ENCODE measurements at places on chromosomes 13 and 19. TPM values are rescaled to one million over a fixed set of nuclear protein-coding genes. Genes with fewer than 3 reads are reported as not detected.
A peak's percentile ranks its signal among the peaks of the same experiment; 100 is the strongest.

DNA sequence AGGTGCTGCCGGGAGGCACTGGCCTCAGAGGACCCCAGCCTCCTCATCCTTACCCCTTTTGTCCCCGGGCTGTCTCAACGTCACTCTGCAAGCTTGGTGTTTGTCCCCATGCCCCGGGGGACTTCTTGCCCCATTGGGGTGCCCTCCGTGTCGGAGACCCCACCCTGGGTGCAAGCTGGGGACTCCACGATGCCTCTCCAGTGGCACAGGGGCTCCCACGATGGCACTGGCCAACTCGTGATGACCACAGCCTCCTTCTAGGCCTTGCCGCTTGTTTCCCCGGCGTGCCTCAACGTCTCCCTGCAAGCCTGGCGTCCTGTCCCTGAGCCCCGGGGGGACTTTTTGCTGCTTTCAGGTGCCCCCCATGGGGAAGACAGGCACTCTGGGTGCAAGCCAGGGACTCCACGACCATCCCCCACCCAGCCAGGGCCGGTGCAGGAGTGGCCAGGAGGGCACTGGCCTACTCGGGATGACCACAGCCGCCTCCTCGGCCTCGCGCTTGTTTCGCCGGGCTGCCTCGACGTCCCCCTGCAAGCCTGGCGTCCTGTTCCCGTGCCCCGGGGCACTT, 237.0 kb downstream of the TUBA3C start:
- H3K36me3 ChIP-seq = no peaks in the 10 kb centered on the region
- no peak overlapping the region for H3K4me3 ChIP-seq
- no peaks in the 10 kb centered on the region for H3K4me1 ChIP-seq
- DNase-seq = no peak
- H3K27me3 ChIP-seq = no peaks in the 10 kb centered on the region

DNA sequence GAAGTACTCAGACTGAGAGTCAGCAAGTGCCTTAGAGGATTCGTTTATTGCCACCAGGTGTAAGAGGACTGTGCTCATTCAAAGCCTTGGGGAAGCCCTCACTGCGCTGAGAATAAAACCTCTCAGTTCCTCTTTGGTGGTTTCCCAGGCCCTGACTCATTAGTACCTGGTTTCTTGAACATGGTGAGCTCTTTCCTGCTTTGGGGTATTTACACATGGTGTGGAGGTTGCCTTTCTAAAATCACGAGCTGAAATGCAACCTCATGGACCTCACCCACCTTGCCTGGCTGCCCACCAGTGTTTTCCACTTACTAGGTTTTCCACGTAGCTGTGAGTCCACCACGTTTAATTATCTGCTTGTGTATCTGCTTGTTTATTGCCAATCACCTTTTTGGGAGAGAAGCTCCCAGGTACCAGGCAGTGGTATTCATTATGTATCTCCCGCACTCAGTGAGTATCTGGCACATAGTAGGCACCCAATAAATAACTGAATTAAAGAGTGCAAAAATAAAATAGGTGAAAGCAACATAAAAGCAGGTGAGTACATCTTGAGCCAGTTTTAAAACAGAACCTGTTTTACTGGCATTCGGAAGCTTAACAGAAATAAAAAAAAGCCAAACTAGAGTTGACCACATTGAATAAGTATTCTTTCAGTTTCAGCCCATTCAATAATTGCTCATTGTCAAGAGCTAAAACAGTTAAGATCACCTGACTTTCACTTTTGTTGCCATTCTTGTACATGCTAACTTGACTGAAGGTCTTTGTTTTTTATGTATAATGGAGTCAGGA, 533.0 kb downstream of the MYO16 start:
- DNase-seq = peak; percentile 62
- peak overlapping the region; percentile 14 for H3K27ac ChIP-seq
- H3K4me1 ChIP-seq = peaks cover 14% of the 10 kb centered on the region

DNA sequence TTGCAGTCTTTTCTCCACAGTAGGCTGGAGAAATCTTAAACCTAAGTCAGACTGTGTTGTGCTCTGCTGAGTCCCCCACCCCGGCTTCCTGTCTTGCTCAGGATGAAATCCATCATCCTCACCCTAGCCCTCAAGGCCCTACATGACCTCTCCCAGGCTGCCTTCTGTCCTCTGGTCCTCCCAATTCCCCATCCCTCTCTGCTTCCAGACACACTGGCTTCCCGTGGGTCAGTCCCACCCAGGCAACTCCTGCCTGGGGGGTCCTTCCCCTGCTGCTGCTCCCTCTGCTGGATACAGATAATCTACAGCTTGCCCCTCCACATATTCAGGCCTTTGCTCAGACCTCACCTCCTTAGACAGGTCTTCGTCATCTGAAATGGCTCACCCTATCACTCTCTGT, 18.4 kb upstream of the CBY2 start:
- H3K27me3 ChIP-seq = no peaks in the 10 kb centered on the region
- H3K36me3 ChIP-seq = no peaks in the 10 kb centered on the region
- no peak overlapping the region for H3K4me3 ChIP-seq
- no peak overlapping the region for H3K27ac ChIP-seq
- no peak for DNase-seq

DNA sequence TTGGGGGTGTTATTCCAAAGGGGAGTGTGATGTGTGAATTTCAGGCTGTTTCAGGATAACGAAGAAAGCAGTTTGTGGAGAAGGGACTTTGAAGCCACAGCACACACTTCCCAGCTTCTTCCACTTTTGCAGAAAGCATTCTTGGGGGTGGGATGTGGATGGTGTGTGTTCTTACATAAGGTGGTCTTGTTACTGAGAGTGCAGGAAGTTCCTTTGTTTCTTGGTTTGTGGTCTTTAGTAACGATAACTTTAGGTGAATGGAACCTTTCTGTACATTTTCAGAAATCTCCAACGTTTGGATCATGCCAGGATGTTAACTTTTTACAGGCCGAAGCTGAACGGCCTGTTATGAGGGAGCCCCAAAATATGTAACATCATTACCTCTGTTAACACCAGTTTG, 251.8 kb downstream of the KCNRG start:
- no peak overlapping the region for H3K4me3 ChIP-seq
- no peaks in the 10 kb centered on the region for H3K36me3 ChIP-seq
- no peak for DNase-seq
- peaks cover 49% of the 10 kb centered on the region for H3K27me3 ChIP-seq

- no peak for DNase-seq
- H3K27me3 ChIP-seq = peaks cover 44% of the 10 kb centered on the region
- H3K36me3 ChIP-seq = no peaks in the 10 kb centered on the region
- no peak overlapping the region for H3K4me3 ChIP-seq
Observed at GRCh38 chr13:111029957-111030609, 85.0 kb upstream of the ARHGEF7 start.

GRCh38 chr13:109650861-109651260, 135.5 kb downstream of the IRS2 start:
- H3K27me3 ChIP-seq = peaks cover 1% of the 10 kb centered on the region
- no peaks in the 10 kb centered on the region for H3K36me3 ChIP-seq
- H3K27ac ChIP-seq = no peak overlapping the region
- H3K4me3 ChIP-seq = no peak overlapping the region

DNA sequence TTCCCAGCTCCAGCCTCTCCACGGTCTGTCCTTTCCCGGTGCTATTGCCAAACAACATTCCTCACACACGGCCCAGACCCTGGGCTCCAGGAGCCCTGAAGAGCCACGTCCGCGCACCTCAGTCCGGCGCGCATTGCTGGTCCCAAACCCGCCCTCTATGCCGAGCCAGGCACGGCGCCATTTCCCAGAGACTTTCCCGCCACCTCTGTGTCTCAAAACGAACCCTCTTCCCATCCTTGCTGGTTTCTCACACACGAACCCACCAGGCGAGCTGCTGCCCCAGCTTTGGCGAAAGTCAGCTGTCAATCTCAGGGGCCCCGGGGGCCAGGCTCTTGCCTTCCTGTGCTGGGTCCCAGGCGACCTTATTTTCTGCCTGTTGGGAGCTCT, 28.0 kb upstream of the F7 start:
- H3K4me1 ChIP-seq = no peaks in the 10 kb centered on the region
- H3K4me3 ChIP-seq = no peak overlapping the region
- H3K36me3 ChIP-seq = peaks cover 2% of the 10 kb centered on the region
- no peak for DNase-seq
- H3K27me3 ChIP-seq = no peaks in the 10 kb centered on the region

DNA sequence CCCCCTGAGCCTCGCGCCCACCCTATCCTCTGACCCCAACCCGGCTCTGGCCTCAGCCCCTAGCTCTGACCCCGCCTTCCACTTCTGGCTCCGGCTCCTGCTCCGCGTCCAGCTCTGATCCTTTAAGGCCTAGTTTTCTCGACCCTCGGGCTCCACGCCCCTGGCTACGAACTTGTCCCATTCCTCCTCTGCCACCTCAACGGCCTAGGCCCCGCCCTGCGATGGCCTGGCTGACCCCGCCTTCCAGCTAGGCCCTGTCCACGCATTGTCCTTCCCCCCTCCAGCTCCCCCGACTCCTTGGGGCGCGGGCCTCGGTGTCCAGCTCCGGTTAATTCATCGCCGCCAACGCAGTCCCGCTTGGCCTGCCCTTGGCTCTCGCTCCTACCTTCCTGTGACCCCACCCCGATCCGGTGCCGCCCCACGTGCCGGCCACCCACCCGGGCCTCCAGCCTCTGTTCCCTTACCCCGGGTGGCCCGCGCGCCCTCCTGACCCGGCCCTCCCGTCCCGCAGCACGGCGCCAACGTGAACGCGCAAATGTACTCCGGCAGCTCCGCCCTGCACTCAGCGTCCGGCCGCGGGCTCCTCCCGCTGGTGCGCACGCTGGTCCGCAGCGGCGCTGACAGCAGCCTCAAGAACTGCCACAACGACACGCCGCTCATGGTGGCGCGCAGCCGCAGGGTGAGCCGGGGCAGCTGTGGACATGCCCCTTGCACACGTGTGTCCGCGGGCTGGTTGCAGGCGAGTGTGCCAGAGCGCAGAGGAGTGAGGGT, 9.4 kb downstream of the BCL3 start:
- peaks cover 52% of the 10 kb centered on the region for H3K4me1 ChIP-seq
- H3K4me3 ChIP-seq = no peak overlapping the region
- peak overlapping the region; percentile 68 for H3K27ac ChIP-seq
- H3K27me3 ChIP-seq = no peaks in the 10 kb centered on the region

DNA sequence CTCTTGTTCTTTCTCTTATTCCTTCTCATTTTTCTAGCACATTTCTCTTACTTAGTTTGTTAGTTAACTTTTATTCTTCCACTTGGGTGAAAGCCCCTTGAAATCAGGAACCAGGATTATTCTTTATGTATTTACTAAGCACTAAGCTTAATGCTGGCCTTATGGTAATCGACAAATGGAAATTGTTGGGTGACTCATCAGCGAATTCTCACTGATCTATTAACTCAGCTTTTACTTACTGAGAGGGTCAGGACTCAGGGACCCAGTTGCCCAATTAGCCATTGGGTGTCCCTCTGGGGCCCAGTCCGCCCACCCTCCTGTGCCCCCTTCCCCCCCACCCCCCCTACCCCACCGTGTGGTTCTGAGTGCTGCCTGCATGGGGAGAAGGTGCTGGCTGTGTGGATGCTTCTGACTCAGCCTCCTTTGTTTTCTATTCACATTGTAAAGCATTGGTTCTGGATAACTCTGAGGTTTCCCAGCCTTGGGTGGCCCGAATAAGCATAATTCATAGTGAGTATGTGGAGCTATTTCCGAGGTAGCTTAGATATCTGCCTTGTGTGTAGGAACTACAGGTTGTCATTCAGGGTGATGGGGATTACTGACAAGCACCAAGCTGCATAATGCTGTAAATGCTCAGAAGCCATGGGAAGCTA, 240.9 kb downstream of the FGF9 start:
- no peaks in the 10 kb centered on the region for H3K27me3 ChIP-seq
- H3K4me3 ChIP-seq = no peak overlapping the region
- no peak for DNase-seq
- no peaks in the 10 kb centered on the region for H3K4me1 ChIP-seq

DNA sequence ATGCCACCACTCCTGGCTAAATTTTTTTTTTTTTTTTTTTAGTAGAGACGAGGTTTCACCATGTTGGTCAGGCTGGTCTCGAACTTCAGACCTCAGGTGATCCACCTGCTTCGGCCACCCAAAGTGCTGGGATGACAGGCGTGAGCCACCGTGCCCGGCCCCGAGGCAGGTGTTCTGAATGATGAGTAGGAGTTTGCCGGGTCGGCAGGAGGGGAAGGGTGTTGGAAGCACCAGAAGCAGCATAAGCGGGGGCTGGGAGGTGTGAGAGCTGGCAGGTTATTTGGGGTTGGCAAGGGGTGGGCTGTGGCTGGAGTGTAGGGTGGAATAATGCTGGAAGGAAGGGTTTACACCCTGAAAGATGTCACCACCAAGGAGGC, 1.8 kb downstream of the SPPL2B start:
- no peak overlapping the region for H3K27ac ChIP-seq
- no peak for DNase-seq
- peaks cover 12% of the 10 kb centered on the region for H3K36me3 ChIP-seq
- H3K27me3 ChIP-seq = no peaks in the 10 kb centered on the region
- H3K4me3 ChIP-seq = peak overlapping the region; percentile 58

GRCh38 chr13:39259371-39260140, 221.3 kb downstream of the NHLRC3 start:
- peaks cover 15% of the 10 kb centered on the region for H3K4me1 ChIP-seq
- H3K36me3 ChIP-seq = no peaks in the 10 kb centered on the region
- DNase-seq = peak; percentile 24

- H3K36me3 ChIP-seq = no peaks in the 10 kb centered on the region
- H3K27ac ChIP-seq = no peak overlapping the region
- no peak overlapping the region for H3K4me3 ChIP-seq
- no peak for DNase-seq
- H3K27me3 ChIP-seq = peaks cover 51% of the 10 kb centered on the region
- H3K4me1 ChIP-seq = peaks cover 31% of the 10 kb centered on the region
Observed at GRCh38 chr13:44818428-44818827, 170.8 kb downstream of the NUFIP1 start.

DNA sequence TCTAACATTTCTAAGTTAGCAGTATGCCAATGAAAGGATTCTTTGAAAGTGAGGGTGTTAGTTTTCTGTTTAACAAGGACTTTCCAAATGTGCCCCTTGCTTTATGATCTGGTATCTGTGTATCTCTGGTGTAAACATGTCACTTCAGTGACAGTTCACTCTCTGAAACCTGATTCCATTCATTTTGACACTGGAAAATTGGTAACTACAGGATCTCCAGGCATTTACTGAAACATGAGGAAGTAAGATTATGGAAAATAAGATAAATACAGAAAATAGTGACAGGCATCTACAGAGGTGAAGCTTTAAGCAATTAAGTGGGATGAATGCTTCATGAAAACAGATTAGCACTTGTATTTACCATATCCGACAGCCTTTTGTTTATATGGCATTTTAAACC, 101.6 kb upstream of the MYO16 start:
- no peak overlapping the region for H3K4me3 ChIP-seq
- H3K27me3 ChIP-seq = peaks cover 6% of the 10 kb centered on the region
- no peak overlapping the region for H3K27ac ChIP-seq

DNA sequence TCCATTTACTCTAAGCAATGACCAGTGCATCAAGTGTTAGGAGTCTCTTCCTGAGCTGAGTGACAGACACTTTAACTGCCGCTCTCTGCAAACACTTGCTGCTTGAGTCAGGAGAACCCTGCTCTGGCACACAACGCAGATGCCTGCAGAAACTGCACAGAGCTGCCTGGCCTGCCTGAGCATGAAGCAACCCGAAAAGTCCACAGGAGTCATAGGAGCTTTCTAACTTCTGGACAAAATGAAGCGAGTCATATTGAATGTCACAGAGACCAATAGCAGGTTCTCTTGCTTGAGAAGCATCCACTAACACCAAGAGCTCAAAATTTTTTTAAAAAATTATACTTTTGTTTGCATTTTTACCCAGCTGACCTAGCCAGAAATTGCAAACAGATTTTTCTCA, 232.4 kb downstream of the LHFPL6 start:
- DNase-seq = no peak
- no peak overlapping the region for H3K27ac ChIP-seq
- no peak overlapping the region for H3K4me3 ChIP-seq
- H3K4me1 ChIP-seq = no peaks in the 10 kb centered on the region

KIR2DL3 gene
- not detected for total RNA-seq

KLK4 gene
- total RNA-seq = not detected

ZNF230 gene
- total RNA-seq = 5.5 TPM

FCHO1 gene
- total RNA-seq = 70.8 TPM

ERICH4 gene
- total RNA-seq = not detected

SIGLEC8 gene
- total RNA-seq = not detected

CBARP gene
- 0.38 TPM for total RNA-seq

EFNA2 gene
- total RNA-seq = not detected

CBLC gene
- not detected for total RNA-seq

Data from activated T-cell treated with anti-CD3 and anti-CD28 coated beads, Interleukin-2, amount 50 U/mL, for 72 hours (primary cell).